ENCODE measurements at places on chromosomes 4 and X. TPM values are rescaled to one million over a fixed set of nuclear protein-coding genes. Genes with fewer than 3 reads are reported as not detected.
A peak's percentile ranks its signal among the peaks of the same experiment; 100 is the strongest.

Gene KCND1
- total RNA-seq, result 1.2 TPM

DNA sequence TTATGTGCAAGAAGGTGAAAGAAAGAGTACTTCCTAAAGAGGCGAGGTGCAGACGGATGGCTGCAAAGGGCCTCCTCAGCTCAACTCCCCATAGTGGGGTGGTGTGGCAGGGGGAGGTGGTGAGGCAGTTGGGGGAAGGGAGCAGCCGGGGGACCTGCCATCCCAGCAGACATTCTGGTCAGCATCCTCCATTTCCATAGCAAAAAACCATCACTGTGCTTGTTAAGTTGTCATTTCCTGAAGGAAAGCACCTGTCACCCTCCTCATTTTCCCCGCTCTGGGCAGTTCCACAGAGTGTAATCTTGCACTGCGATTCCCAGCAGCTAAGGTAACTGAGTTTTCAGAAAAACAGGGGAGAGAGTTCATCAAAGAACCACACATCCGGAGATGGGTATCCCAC is 51.5 kb downstream of the TSPAN5 start:
- H3K27me3 ChIP-seq, result no peaks in the 10 kb centered on the region
- peaks cover 3% of the 10 kb centered on the region for H3K36me3 ChIP-seq
- no peak overlapping the region for H3K27ac ChIP-seq
- no peak overlapping the region for H3K4me3 ChIP-seq

GRCh38 chr4:178056996-178057395 is 614.8 kb upstream of the AGA start:
- H3K4me1 ChIP-seq, result no peaks in the 10 kb centered on the region
- no peak overlapping the region for H3K4me3 ChIP-seq
- H3K27me3 ChIP-seq, result no peaks in the 10 kb centered on the region
- no peak overlapping the region for H3K27ac ChIP-seq
- DNase-seq, result no peak

Gene MAMLD1
- total RNA-seq, result 4.5 TPM

DNA sequence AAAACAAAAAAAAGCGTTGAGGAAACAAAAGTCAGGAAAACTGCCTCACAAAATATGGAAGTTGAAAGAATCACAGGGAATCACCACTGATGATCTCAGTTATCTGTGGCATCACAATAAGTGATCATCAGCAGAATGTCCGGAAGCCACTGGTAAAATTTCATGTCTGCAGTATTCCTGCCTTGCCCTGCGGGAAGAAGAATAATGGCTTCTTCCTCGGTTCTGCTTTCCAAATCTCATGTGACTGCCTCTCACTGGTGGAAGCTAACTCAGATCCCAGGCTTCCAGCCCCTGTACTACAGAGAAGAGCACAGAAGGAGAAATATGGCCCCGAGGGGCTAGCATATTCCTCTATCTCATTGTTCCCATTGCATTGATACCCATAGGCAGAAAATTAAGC is 12.7 kb upstream of the ZNF330 start:
- H3K4me3 ChIP-seq, result no peak overlapping the region
- no peak overlapping the region for H3K27ac ChIP-seq
- peaks cover 19% of the 10 kb centered on the region for H3K27me3 ChIP-seq

DNA sequence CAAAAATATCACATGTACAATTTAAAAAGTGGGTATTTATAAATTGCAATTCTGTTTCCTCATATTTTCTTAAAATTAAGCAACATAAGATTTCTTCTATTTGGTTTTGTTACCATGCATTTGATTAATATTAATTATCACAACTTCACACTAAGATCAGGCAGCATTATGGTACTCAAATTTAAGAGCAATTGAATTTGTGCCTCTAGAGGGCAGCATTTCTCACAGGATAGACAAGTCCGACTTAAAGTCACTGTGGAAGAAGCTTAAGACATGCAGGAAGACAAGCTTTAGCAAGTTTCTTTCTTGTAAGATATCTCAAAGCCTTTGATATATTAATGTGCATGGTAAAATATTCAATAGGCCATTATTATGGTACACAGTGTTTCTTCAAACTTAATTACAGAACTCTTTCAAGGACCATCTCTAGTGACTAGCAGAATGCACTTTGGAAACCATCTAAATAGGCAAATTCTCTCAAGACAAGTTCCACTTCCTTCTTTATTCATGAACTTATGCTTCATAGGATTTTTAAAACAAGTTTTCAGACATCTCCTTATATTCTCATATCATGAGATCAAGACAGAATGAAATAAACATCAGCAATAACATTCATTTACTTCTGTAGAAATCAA is 35.0 kb downstream of the FBXW7 start:
- no peak overlapping the region for H3K27ac ChIP-seq
- no peaks in the 10 kb centered on the region for H3K27me3 ChIP-seq
- peaks cover 15% of the 10 kb centered on the region for H3K4me1 ChIP-seq
- DNase-seq, result peak; percentile 72

DNA sequence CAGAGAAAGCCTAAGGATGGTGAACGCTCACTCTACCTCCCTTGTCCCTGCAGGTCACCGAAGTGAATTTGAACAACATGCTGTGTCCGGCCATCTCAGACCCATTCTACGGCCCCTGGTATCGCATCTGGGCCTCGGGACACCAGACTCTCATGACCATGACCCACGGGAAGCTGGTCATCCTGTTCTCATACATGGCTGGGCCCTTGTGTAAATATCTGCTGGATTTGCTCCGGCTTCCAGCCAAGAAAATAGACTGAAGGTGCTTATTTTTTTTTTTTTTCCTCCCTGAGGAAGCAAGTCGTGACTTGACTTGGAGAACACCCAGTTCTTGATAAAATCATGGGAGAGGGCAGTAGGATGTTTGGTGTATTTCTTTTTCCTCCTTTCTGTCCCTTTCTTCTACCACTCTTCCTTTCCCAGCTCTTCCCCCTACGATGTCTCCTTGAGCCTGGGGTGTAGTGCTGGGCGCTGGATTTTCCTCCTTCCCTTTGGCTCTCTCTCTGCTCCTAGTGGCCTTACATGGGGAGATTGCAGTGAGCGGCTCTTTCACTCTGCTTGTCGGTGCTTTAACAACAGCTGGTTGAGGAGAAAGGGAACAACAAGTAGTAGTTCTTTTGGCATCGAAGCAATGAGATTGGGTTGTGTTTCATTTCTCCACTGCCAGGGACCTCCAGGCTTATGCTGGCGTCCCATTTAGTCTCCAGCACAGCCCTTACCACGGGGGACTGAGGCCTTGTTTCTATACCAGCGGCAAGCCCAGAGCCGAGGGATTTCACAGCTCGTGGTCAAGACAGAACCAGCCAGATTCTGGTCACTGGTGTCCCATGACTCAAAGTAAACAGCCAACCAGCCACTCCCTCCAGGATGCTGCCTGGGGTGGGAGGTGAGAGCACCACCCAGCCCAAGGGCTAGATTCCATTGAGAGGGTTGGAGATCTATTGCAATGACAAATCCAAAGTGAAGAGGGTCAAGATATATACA is 144.4 kb downstream of the AMMECR1 start:
- H3K36me3 ChIP-seq, result peaks cover 29% of the 10 kb centered on the region
- H3K4me3 ChIP-seq, result no peak overlapping the region
- no peaks in the 10 kb centered on the region for H3K4me1 ChIP-seq
- no peak for DNase-seq

- no peaks in the 10 kb centered on the region for H3K27me3 ChIP-seq
- H3K27ac ChIP-seq, result no peak overlapping the region
- DNase-seq, result no peak
- H3K36me3 ChIP-seq, result no peaks in the 10 kb centered on the region
Observed at GRCh38 chr4:138702190-138702824, 313.3 kb upstream of the NOCT start.

DNA sequence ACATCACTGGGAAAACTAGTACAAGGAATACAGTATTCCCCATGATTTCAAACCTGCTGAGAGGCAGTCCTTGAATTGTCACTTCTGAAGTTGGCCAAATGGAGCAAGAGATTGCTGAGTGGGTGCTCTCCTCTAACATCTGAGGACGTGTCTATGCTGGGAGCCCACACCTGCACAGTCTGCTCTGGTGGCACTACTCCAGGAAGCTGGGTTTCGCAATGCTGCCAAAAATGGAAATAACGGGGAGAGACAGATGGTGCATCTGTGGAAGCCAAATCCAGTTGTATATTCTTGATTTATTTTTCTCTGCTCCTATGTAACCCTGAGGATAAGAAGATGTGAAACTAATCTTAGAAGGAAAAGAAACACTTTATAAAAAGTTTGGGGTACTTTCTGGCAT is 240.1 kb upstream of the CTSO start:
- no peaks in the 10 kb centered on the region for H3K36me3 ChIP-seq
- no peak overlapping the region for H3K4me3 ChIP-seq
- DNase-seq, result no peak
- H3K27ac ChIP-seq, result no peak overlapping the region
- H3K4me1 ChIP-seq, result peaks cover 4% of the 10 kb centered on the region

GRCh38 chrX:74250574-74250973 is 53.4 kb upstream of the ZCCHC13 start:
- no peaks in the 10 kb centered on the region for H3K36me3 ChIP-seq
- H3K4me1 ChIP-seq, result peaks cover 16% of the 10 kb centered on the region
- H3K27me3 ChIP-seq, result no peaks in the 10 kb centered on the region

GRCh38 chr4:151822331-151822730 is 61.5 kb upstream of the GATB start:
- H3K27me3 ChIP-seq, result peaks cover 2% of the 10 kb centered on the region
- H3K4me3 ChIP-seq, result no peak overlapping the region
- no peak overlapping the region for H3K27ac ChIP-seq
- no peak for DNase-seq
- no peaks in the 10 kb centered on the region for H3K4me1 ChIP-seq
- H3K36me3 ChIP-seq, result no peaks in the 10 kb centered on the region

- H3K4me3 ChIP-seq, result no peak overlapping the region
- no peak overlapping the region for H3K27ac ChIP-seq
- H3K27me3 ChIP-seq, result peaks cover 10% of the 10 kb centered on the region
- DNase-seq, result no peak
- peaks cover 6% of the 10 kb centered on the region for H3K36me3 ChIP-seq
Observed at GRCh38 chrX:154908821-154909220, 22.7 kb downstream of the F8A1 start.

DNA sequence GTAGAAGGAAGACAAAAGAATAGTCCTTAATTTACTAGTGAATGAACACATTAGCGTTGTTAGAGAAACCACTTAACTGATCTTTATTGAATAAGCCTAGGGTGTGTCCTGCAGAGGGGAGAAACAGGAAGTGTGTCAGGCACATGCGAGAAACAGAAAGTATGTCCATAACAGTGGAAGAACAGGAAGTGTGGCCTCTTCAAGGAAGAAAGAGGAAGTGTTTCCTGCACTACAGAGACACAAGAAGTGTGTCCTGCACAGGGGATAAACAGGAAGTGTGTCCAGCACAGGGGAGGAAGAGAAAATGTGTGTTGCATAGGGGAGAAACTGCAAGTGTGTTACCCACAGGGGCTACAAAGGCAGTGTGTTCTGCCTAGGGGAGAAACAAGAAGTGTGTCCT is 539.6 kb upstream of the PRKX start:
- H3K27me3 ChIP-seq, result peaks cover 9% of the 10 kb centered on the region
- H3K4me3 ChIP-seq, result no peak overlapping the region
- H3K27ac ChIP-seq, result no peak overlapping the region
- H3K36me3 ChIP-seq, result no peaks in the 10 kb centered on the region
- DNase-seq, result no peak
- no peaks in the 10 kb centered on the region for H3K4me1 ChIP-seq

Gene AKAP14
- not detected for total RNA-seq

GRCh38 chr4:108512615-108513505 is 107.5 kb upstream of the RPL34 start:
- H3K27ac ChIP-seq, result no peak overlapping the region
- peak; percentile 37 for DNase-seq
- no peaks in the 10 kb centered on the region for H3K36me3 ChIP-seq
- peaks cover 24% of the 10 kb centered on the region for H3K27me3 ChIP-seq
- peak overlapping the region; percentile 66 for H3K4me3 ChIP-seq

GRCh38 chrX:22577181-22577580 is 304.5 kb downstream of the CBLL2 start:
- H3K36me3 ChIP-seq, result no peaks in the 10 kb centered on the region
- DNase-seq, result no peak
- no peak overlapping the region for H3K27ac ChIP-seq
- H3K4me1 ChIP-seq, result no peaks in the 10 kb centered on the region
- no peak overlapping the region for H3K4me3 ChIP-seq
- no peaks in the 10 kb centered on the region for H3K27me3 ChIP-seq

DNA sequence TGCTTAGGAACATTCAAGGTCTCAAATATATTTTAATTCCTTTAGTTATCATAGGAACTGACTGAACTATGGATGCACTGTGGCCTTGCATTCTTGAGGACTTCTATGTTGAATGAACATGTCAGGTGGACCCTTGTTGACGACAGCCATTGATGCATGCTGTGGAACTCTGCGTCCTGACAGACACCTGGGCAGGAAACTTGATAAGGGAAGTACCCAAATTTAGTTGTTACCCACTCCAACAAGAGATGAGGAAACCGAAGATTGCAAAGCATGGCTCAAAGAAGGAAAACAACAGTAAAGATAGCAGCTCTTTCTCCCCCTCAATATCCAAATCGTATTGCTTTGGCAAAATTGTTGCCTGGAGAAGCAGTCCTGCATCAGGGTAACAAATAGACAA is 540.0 kb upstream of the NR3C2 start:
- no peak overlapping the region for H3K27ac ChIP-seq
- no peaks in the 10 kb centered on the region for H3K36me3 ChIP-seq
- DNase-seq, result no peak
- H3K27me3 ChIP-seq, result no peaks in the 10 kb centered on the region
- no peak overlapping the region for H3K4me3 ChIP-seq
- H3K4me1 ChIP-seq, result no peaks in the 10 kb centered on the region

GRCh38 chr4:101649790-101650515 is 140.6 kb upstream of the BANK1 start:
- H3K27ac ChIP-seq, result no peak overlapping the region
- no peaks in the 10 kb centered on the region for H3K27me3 ChIP-seq

GRCh38 chr4:181147416-181147951 is 1095.7 kb upstream of the TENM3 start:
- H3K4me1 ChIP-seq, result peaks cover 26% of the 10 kb centered on the region
- no peak overlapping the region for H3K4me3 ChIP-seq
- H3K27me3 ChIP-seq, result no peaks in the 10 kb centered on the region
- H3K36me3 ChIP-seq, result no peaks in the 10 kb centered on the region

DNA sequence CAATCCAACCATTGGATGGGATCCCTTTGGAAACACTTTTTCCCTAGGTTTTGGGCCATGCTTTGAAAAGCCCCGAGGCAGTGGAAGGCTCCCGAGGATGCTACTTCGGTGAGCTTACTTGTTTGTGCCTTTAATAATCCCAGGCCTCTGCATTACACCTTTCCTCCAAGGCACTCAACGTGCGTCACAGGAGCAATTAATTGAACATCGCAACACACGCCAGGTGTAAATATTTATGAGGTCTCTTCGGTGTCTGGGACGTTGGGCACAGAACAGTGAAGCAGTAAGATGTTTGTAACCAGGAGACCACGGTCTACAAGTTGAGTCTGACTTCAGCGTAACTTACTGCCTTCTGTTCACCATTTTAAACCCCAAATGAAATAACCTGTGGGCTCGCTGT is 97.3 kb downstream of the CLNK start:
- DNase-seq, result no peak
- no peak overlapping the region for H3K4me3 ChIP-seq
- no peaks in the 10 kb centered on the region for H3K27me3 ChIP-seq
- H3K27ac ChIP-seq, result no peak overlapping the region
- peaks cover 10% of the 10 kb centered on the region for H3K4me1 ChIP-seq
- no peaks in the 10 kb centered on the region for H3K36me3 ChIP-seq

Gene PGAM4
- not detected for total RNA-seq

- H3K4me1 ChIP-seq, result peaks cover 18% of the 10 kb centered on the region
- H3K4me3 ChIP-seq, result no peak overlapping the region
- H3K36me3 ChIP-seq, result no peaks in the 10 kb centered on the region
- H3K27ac ChIP-seq, result no peak overlapping the region
- H3K27me3 ChIP-seq, result no peaks in the 10 kb centered on the region
Observed at GRCh38 chr4:101307899-101308298, 39.4 kb downstream of the PPP3CA start.

Measured in neural crest cell (in vitro differentiated cells).